ENCODE measurements at places on chromosomes 3 and 15.

DNA sequence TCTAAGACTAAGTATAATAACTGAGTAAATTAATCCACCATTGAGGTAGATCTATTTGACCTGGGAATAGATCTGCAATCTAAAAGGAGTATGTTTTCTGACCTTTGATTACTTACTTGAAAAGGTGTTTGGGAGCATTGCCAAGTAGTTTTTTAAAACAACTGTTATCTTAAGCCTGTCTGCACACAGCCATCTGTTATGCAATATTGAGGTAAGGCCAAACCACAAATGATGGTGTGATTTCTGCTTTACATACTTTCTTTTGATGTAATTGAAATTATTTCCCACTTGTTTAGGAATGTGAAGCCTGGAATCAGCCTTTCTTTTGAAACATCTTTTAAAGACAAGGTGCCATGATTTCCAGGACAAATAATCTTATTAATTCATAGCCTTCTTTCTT lies 274.0 kb downstream of the BBX start:
- DNase-seq: no peak

GRCh38 chr3:58353722-58354553 lies 21.2 kb downstream of the PXK start:
- DNase-seq: no peak

DNA sequence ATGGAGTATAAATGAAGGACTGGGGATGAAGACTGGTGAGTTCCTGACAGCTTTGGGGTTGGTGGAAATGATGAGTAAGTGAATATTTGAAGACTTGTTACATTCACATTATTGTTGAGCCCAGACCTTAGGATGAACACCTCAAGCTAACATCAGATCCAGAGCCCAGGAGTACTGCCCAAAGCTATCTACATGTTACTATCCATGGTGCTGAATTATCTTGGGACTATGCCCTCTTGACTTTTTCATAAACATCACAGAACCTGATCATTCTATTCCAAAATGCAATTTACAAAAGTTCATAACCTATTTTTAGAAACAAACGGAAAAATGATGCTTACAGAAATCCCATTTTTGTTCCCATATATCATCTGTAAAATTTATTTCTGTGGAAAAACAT lies 613.3 kb downstream of the TUSC7 start:
- no peak for DNase-seq

- no peak for DNase-seq
These were observed 4.5 kb downstream of the CPN2 start for GRCh38 chr3:194346621-194347020.

DNA sequence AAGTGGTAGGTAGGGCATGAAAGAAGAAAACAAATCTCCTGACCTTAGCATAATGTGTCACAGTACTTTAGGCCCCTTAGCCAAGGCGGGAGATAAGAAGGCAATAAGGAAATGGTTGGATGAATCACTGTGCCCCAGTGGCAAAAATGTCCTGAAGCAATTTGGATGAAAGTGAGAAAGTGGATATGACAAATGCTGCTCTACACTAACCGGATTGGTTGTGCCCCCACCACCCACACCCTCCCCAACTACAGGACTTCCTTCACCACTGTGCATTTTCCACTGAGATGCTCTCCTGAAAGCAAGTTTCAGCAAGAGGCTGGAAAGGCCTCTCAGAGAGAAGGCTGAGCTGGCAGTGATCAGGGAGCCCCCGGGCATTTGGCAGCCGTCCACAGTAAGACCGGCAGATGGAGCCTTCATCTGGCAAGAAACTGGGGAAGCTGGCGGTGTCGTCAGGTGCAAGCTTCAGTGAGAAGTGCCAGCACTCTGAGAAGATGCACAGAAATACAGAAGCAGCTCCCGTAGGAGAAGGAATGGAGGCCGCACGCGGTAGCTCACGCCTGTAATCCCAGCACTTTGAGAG lies 63.8 kb downstream of the ATP1B3 start:
- peak; percentile 26 for DNase-seq

All from globus pallidus (tissue), 1 donor.